ENCODE measurements at places on chromosomes 13 and 19.

- DNase-seq: no peak
Measured at GRCh38 chr19:54158812-54159351, 639 bp downstream of the LENG1 start.

DNA sequence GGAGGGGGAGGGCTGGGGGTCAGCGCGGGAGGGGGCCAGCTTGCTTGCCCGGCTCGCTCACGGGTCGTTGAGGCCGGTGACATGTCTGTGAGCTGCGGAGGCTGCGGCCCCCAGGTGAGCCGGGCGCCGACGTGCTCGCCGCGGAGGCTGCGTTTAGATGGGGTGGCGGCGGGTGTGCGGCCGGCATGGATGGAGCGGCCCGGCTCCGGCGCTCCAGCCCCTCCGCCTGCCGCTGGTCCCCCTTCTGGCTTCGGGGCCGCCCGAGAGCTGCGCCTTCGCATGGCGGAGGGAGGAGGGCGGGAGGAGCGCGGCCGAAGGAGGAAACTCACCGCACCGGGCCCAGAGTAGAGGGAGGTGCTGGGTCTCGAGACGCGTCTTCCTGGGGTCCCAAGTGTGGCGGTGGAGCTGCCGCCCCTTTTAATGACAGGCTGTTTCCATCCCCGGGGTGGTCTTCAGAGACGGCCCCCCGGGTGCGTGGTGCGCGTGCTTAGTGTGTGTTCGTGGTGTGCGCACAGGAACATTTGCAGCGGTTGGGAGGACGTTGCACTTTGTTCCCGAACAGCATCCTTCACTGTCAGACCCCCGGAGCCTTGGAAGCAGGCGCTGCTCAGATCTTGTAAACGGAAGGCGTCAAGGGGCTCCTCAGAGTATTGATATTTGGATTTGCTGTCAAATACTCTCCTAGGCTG lies at the start of gene AKAP11:
Gene AKAP11, plus strand, starts transcription at position 38 of the 689 bp plus-strand sequence. CDS start 14,197 bp downstream, outside the sequence.
- DNase-seq: no peak

DNA sequence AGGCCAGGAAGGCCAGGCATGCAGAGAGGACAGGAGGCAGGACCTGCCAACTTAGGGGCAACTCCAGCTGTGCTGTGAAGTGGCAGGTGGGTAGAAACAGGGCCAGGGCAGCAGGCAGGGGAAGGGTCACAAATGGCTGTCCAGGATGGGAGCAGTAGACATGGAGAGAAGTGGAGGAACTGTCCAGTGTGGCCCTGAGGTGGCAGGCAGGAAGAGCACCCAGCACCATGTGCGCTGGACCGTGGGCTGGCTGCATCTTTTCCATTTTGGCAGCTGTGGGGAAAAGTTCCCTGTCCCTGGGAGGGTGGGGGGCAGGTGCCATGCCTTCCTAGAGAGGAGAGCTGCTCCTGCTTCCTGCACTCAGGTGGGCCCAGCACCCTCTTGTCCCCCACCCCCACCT lies 13.8 kb downstream of the DEDD2 start:
- DNase-seq: no peak

GRCh38 chr19:7992575-7992974 lies 12.9 kb downstream of the ELAVL1 start:
- no peak for DNase-seq

- no peak for DNase-seq
Measured at GRCh38 chr13:86788616-86789015, 882.6 kb upstream of the SLITRK5 start.

- DNase-seq: no peak
Measured at GRCh38 chr19:35739275-35740107, 2.8 kb downstream of the IGFLR1 start.

Measured in forelimb muscle (tissue), 1 donor.